COR-L47 (cell line): ENCODE measurements at places on chromosomes 4 and X.

- no peak for DNase-seq
Measured at GRCh38 chrX:20796450-20796849, 529.7 kb upstream of the RPS6KA3 start.

DNA sequence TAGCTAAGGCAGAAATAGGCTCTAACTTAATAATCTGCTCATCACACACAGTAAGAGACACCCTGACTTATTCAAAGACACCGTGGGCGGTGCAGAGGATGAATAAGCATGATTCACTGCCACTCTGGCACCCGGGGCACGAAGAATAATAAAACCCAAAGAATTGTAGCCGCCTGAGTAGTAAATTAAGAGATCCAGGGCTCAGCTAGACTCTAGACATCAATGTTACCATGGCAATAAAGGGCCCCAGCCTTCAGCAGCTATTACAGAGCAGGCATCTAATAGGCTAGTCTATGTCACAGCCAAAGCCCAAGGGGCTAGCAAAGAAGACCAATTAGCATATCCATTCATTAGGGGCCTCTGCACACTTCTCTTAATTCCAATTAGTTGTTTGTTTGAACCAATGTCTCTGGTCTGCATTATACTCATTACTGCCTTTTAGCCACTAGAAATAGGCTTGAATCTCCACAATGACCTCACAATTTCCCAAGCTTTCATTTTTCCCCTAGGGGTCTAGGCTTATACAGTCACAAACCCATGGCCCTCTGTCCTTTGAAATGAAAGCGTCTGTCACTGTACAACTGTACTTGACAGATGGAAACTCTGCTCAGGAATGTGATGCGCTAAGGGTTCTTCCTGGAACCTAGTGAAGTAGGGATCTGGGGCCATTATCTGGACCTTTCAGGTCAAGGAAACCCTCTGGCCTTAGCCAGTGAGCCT lies 3.0 kb upstream of the ATP1B4 start:
- peak; percentile 27 for DNase-seq

- no peak for DNase-seq
Measured at GRCh38 chr4:121034017-121034416, 38.3 kb downstream of the NDNF start.

- no peak for DNase-seq
Measured at GRCh38 chrX:38271154-38271716, 50.6 kb upstream of the SRPX start.

GRCh38 chrX:3227526-3227925 lies 118.9 kb downstream of the MXRA5 start:
- no peak for DNase-seq

DNA sequence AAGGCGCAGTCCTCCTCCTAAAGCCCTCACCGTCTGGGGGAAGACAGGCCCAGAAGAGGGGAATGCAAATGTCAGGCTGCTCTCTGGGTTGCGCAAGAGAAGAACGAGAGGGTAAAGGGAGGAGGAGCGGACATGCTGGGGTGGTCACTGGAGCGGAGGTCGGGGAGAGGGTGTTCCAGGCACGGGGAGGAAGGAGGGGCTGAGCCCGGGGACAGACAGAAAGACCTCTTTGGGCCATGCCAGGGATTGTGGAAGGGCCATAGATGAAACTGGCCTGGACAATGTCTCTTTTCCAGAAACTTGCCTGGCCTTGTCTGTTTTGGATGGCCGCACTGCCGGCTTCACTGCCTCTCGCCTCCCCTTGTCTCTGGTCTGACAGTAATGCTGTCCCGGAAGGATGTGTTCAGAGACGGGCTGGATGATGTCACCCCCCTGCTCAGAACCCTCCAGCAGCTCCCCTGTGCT lies 121.0 kb downstream of the SORCS2 start:
- no peak for DNase-seq

DNA sequence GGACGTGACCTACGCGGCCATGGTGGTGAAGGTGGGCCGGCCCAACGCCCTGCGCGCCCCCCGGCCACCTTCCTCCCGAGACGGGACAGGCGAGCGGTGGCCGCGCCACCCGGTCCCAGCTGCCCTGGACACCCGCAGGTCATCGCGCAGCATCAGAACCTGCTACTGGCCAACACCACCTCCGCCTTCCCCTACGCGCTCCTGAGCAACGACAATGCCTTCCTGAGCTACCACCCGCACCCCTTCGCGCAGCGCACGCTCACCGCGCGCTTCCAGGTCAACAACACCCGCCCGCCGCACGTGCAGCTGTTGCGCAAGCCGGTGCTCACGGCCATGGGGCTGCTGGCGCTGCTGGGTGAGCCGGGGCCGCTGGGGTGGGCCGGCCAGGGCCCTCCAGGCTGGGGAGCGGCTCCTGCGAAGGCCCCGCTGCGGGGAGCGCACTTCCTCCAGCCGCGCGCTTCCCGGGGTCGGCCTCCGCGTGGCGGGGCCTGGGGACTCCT lies 9.0 kb upstream of the SLC26A1 start:
- no peak for DNase-seq

DNA sequence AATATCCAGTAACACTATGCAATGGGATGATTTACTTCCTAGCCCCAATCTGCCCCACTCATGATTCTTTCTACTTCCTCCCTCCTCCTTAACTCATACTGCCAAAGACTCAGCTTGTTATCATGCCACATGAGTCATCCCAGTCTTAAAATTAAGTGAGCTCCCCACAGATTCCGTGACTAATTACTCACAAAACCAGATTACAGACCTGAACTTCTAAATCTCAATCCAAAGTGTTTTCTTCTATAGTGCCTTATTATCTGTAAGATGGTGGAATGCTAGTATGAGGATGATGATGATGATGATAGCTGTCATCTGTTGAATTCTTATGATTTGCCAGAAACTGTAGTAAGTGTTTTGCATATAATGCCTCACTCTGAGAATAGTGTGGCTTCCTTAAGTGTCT lies 27.7 kb upstream of the GPC3 start:
- DNase-seq = no peak

GRCh38 chr4:25844961-25845712 lies 17.7 kb downstream of the SEL1L3 start:
- no peak for DNase-seq

DNA sequence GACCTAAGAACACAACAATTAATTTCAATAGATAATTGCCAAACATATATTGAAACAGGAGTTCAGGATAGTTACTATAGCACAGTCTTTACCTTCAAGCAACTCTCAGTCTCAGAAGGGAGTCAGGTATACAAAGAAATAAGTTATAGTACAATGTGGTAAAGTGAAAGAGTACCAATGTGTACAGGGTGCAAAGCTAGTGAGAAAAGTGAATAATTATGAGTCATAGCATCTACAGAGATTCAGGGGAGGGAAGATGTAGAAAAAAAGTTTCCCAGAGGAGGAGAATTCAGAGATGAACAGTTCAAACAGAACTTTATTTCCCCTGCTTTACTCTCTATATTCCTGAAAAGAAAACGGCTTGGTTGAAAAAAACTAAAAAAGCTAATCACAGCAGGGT lies 22.7 kb upstream of the DKK2 start:
- DNase-seq = no peak

DNA sequence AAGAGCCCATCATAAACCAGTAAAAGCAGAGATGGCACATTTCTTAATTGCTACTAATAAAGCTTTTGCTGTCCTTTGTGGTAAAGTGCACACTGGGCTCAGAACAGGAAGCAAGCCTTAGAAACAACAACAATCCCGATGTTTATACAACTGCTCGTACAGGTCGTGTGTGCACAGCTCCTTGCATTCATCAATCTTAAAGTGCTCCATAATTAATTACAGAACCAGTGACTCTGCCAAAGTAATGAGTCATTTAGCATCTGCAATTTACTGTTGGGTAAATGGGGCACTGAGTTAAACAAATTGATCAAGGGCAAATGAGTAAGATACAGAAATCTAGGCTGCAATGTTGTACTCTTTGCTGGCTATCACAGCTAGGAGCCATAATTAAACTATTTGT lies 61.3 kb upstream of the TXK start:
- peak; percentile 90 for DNase-seq

DNA sequence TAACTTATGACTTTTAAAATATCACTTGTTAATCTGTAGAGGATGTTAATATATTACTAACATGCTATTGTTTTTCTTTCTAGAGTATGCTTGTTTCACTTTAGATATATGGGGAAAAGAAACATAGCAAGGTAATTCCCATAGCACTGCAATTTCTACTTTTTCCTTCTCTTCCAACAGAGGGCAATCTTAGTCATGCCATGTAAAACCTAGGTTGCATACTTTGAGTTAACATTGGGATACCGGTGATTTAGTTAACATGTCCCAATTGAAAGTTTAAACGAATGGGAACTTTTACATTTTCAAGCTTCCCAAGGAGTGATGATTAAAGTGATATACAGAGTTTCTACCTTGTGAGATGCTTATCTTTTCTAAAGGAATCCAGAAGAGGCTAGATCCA lies 89.4 kb upstream of the IL13RA1 start:
- DNase-seq = no peak

DNA sequence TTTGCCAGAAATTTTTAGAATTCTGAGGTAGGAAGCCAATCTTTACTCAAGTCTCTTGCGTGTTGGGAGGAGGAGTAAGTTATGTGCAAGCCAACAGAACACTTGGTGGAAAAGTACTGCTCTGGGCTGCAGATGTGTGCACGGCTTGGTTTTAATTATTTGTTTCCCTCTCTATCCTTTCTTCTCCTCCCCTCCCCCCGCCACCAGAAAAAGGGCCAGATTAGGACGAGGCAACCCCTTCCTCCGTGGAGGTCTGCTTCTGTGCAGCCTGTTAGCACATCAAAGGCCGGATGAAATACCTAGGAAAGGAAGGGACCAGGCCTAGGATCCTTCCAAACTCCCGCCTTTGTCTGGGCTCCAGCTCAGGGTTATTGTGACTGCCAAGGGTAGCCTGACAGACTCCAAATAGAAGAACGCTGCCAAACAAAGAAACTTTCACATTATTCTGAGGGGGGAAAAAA lies 1.0 kb upstream of the PGRMC1 start:
- no peak for DNase-seq

DNA sequence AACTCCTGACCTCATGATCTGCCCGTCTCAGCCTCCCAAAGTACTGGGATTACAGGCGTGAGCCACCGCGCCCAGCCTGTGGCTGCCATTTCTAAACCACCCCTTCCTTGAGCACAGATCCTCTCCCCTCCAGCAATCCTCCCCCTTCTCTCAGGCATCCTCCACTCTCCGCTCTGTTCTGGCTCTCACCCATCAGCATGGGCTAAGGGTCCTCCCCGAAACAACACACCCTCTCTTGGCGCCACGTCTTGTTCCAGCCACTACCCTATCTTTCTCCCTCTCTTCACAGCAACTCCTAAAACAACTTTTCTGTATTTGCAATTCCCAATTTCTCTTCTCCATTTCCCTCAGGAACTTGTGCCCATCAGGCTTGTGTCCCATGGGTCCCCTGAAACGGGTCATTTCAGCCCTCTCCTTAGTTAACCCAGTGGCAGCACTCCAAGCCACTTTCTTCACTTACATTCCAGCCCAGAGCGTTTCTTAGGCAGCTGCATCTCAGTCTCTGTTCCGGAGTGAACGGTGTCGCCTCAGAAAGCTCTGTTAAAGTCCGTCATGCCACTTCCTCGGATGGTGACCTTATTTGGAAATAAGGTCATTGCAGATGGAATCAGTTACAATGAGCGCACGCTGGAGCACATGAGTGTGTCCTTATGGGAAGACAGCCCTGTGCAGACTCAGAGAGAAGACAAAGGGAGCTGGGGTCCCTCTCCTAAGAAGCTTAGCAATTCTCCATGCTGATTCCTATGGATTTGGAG lies 28.3 kb upstream of the CLDN24 start:
- no peak for DNase-seq

GRCh38 chr4:15348695-15349094 lies 79.1 kb upstream of the C1QTNF7 start:
- no peak for DNase-seq

GRCh38 chr4:185479507-185479971 lies 8.0 kb upstream of the CCDC110 start:
- DNase-seq = no peak

DNA sequence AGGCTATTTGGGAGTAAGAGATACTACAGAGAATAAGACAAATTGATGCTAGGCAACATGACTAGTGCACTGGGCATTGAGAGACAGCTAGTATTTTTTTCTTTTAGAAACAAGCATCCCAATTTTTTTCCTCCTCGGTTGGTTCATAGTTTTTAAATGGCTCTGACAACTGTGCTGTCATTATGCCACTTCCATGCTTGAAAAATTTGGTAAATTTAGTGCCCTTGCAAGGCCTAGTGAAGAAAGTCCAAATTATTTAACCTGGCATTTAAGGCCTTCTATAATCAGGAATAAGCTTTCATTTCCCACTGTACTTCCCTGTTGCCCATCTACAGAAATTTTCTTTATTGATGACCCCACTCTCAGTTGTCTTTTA lies 15.8 kb downstream of the VSIG4 start:
- DNase-seq = no peak

DNA sequence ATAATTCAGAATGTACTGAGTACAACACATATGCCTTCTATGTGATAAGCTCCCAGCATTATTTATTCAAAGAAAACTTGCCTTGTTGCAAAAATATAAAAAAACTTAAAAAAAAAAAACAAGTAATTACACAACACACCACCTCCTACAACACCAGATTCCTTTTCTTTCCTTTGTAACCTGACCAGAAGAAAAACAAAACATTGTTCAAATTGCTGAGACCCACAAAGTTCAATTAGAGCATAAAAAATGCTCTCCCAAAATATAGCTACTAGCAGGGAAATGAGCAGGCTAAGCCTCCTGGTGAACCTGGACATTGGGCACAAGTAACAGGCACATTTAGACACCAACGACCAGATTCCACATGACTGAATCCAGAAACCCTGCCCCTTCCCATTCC lies 38.3 kb downstream of the MECP2 start:
- no peak for DNase-seq

- DNase-seq = peak; percentile 12
Measured at GRCh38 chr4:45453258-45453853, 670.5 kb downstream of the GABRG1 start.

DNA sequence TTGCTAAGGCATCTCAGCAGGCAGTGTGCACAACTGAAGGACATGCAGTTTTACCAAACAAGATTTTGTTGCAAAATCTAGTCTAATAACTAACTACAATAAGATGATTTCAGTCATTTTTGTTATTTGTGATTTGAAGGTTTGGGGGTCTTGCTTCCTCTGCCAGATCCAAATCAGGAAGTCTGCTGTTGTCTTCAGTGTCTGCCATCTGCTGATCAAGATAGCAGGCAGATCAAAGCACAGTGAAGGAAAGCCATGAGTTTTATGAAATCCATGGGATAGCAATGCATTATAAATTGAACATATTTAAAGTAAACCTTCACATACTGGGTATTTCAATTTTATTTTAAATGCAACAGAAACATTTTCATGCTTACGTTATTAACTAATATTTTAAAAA lies 169.1 kb upstream of the ETNPPL start:
- DNase-seq = no peak

GRCh38 chr4:64503416-64503815 lies 94.2 kb upstream of the TECRL start:
- no peak for DNase-seq

- no peak for DNase-seq
Measured at GRCh38 chrX:139094671-139095592, 383.4 kb upstream of the FGF13 start.
